ENCODE measurements at places on chromosomes 1 and 21.
A peak's percentile ranks its signal among the peaks of the same experiment; 100 is the strongest.

DNA sequence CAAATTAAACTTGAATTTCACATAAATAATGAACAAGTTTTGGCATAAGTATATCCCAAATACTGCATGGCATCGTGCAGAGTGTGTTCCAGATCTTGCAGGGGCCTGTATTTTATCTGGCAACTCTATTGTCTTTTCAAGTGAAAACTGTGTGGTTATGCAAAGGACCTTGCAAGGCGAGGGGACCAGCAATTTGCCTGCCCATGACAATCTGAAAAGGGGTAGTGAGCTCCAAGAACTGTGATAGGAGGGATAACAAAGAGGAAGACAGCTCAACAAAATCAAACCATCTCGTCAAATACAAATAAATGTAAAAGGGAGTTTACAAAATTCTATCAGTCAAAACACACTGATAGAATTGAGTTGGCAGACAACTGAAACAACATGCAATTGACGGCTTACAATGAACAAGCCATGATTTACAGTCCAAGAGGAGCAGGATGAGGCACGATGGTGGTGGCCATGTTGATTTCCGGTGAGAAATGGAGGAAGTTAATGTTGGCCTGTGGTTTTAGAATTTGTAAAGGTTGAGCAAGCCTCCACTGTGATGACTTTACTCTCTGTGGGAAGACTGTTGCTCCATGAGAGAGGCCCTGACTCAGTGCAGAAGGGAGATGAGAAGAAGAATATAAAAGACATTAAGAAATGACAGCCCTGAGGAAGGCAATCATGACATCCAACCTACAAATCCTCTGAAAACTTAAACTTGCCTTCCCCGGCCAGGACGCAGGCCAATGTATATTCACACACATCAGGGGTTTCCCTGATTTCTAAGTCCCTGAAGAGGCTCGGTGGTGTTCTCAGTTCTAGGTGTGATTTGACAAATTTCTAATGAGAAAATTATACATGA lies 132.2 kb downstream of the ADSS2 start:
- no peak for DNase-seq

GRCh38 chr1:115089420-115090185 lies at the start of gene TSPAN2:
Gene TSPAN2, minus strand, starts transcription at chr1:115089503. Its CDS starts 71 bp downstream, at chr1:115089432.
- DNase-seq = peak; percentile 18

- no peak for DNase-seq
Observed at GRCh38 chr1:161707503-161707902, 474 bp downstream of the FCRLA start.

GRCh38 chr21:31577271-31577670 lies 82.2 kb upstream of the SOD1 start:
- DNase-seq = no peak

- no peak for DNase-seq
Observed at GRCh38 chr1:48718705-48719104, 58.0 kb downstream of the BEND5 start.

DNA sequence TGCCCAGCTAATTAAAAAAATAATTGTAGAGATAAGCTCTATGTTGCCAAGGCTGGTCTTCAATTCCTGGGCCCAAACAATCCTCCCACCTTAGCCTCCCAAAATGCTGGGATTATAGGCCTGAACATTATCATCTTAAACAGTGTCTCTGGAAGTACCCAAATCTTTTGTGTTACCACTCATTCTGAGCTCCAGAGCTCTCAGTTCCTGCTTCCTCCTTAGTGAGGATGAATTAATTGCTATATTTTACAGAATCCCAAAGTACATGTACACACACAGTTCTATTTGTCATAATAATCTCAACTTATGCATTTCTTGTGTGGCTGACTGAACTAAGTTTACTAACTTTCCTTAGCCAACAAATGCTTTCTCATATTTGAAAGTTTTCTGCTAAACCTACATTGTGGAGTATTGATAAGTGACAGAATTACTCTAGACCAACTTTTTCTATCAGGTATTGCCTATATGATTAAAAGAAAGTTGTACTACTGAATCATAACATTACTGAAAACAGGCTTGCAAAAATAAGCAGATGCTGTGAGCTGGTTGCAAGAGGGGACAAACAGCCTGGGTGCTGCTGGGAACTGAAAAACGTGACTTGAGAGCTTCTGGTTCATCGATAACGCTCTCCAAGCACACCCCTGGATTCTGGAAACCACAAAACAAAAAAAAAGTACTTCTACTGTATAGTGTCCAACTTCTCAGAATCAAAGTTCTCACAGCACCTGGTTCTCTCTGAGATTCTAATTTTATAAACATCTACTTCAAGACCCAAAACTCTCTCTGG lies 15.3 kb downstream of the VAV3 start:
- no peak for DNase-seq

- DNase-seq = no peak
Observed at GRCh38 chr21:18354947-18355346, 48.6 kb downstream of the TMPRSS15 start.

GRCh38 chr1:234980291-234980644 lies 148.4 kb downstream of the TOMM20 start:
- no peak for DNase-seq

DNA sequence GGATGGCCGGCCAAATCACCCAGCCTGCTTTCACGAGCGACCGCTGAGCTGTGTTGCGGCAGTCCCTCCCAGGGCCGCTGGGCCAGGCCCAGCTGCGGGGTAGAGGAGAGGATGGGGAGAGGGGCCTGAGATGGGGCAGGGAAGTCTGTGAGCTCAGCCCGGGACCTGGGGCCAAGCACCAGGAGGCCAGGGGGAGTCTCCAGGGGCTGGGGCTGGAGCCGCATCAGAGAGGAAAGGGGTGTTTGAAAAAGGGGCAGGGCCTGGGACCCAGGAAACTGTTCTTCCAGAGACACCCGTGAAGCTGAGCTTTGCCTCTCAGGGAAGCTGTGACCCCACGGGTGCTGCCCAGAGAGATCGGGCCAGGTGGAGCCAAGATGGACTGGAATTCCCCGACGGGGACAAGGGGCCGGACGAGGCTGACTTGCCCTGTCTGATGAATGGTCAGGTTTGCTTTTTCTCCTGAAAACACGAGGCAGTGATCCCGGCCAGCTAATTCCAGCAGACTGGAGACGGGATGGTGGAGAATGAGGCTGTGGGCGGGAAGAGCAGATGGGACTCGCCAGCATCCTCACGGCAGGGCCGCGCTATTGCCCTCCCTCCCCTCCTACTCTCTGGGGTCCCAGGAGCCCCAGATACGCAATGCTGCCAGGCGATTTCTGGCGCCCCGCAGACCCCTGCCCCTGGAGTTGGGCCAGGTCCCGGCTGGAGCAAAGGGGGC lies 40.3 kb upstream of the COL18A1 start:
- no peak for DNase-seq

DNA sequence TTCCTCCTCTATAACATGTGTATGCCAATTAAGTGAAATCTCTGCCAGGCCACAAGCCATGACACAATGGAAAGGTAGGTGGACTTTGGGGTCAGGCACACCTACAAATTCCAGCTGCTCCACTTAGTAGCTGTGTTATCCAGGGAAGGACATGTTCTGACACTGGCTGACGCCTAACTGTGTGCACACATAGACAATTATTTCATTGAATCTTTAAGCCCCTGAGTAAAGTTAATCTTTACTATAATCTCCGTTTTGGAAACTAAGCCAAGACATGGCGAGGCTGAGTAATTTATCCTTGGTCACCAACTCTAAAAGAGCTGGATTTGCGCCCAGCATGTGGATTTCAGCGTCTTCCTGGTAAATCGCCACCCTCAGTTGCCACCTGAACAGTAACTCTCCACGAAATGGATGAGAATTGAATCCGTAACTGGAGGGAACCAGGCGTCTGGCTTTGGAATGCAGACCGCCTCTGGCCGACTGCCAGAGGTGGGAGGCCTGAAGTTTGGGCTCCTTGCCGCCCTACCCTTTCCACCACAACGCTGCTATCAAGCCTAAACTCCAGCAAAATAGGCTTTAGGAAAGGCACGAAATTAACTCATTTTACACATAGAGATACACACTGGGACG lies 888 bp upstream of the SNRPE start:
- DNase-seq = no peak

- DNase-seq = no peak
Observed at GRCh38 chr1:237478842-237479241, 411.9 kb downstream of the ZP4 start.

- DNase-seq = no peak
Observed at GRCh38 chr1:87759421-87760087, 430.9 kb downstream of the LMO4 start.

GRCh38 chr1:226424221-226425003 lies 16.5 kb upstream of the PARP1 start:
- no peak for DNase-seq

GRCh38 chr1:226990133-226990716 lies 50.1 kb downstream of the COQ8A start:
- DNase-seq = no peak

DNA sequence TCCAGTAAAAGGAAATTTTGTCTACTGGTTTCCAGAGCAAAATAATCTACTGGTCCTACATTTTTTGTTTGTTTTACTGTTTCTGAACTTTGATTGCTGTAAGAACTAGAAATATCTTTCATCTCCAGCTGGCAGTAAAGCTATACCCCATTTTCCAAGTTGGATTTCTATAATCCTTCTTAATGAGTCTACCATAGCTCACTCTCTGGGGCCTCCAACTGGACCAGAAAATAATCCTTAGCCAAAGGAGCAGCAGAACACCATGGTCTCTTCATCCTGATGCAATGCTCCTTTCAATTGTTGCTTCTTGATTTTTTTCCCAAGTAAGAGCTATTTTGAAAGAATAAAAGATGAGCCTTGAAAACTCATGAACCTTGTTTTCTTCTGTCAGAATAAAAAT lies 110.0 kb upstream of the COL11A1 start:
- no peak for DNase-seq

DNA sequence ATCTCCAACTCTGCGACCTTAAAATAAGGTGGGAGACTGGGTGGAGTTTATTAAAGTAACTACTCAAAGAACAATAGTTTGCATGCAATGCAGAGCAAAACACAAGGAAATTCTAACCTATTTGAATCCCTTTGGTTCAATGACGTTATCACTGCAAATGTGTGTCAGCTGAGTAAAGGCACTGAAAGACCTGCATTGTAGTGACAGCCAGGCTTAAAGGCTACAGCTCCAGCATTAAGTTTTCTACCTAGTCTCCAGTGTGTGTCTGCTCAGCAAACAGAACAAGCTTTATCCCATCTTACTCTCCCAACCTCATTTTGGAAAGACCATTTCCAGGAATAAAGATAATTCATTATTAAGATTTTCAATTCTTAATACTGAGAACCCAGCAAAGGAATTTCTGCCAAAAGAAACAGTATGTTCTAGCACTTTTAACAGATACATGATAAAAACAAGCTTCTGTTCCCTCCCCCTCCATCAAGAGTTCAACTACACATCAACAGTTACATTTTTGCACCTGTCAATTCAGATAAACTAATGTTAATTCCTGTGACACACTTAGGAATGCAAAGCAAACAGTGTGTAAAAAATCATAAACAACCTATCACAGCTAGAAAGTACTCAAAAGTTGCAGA lies 14.2 kb downstream of the PTP4A2 start:
- no peak for DNase-seq

GRCh38 chr1:24899581-24900485 lies 30.2 kb downstream of the RUNX3 start:
- DNase-seq = no peak

DNA sequence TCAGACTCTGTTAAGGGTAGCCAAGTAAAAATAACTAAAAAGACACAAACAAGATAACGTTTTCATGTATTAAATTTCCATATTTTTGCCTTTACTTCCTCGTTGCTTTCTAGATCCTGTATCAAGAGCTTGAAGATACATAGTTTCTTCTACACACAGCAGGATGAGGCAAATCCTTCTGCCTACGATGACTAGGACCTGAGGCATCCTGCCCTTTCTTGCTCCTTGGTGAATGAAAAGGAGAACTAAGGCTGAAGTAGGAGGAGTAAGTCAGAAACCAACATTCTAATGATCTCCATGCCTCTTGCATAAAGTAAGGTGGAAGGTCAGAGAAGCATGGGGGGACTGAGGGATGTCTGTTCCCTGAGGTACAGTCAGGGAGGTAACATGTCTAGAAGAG lies 102.6 kb downstream of the GPATCH2 start:
- DNase-seq = no peak

DNA sequence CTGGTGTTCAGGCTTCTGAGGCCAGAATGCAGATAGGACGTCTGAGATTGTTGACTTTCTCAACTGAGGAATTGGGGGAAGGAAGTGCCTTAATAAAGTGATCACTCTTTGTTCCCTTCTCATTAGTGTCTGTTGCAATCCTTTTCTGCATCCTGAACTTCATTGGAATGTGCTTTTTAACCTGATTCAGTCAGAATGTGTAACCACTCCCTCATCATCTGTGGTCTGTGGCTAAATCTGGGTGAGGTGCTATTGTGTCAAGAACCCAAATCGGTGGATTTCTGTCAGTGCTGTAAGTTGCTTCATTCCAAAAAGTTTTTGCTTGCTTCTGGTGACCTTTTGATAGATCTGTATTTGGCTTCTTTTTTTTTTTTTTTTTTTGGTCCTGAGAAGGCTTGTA lies 38.2 kb downstream of the ARID1A start:
- DNase-seq = no peak

DNA sequence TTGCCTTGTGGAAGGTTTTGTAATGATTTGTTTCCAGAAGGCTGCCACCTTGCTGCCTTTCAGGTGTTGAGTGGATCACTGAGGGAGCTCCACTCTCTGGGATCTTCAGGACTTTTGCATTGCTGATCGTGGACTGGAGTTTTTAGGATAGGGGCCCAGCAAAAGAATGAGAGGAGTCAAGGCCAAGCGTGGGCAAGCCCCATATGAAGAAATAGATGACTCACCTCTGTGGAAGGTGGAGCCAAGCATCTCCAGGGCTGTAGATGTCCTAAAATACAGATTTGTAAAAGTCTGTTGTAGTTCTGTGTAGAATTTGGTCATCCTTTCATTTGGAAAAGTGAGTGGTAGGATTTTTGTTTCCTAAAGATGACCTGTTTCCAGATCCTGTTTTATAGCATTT lies 67.0 kb downstream of the ST3GAL3 start:
- DNase-seq = no peak

GRCh38 chr1:19484338-19484797 lies 971 bp downstream of the CAPZB start:
- DNase-seq = no peak

GRCh38 chr21:34201001-34201400 lies 127.6 kb downstream of the MRPS6 start:
- DNase-seq = no peak

DNA sequence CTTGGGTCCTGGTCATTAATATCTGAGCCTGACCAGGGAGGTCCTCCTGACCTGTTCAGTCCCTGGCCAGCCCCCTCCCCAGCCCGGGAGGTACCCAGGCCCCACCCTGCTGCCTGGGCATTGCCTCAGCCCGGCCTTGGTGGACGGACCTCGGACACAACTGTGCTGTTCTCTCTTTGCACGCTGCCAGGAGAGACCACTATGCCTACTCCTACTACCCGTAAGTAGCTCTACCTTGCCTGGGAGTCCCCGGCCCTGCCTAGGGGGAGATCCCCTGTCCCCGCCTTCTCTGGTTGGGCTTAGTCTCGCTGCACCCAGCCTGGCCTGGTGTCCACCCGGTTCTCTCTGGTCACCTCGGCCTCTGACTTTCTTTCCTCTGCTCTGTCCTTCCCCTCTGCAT lies 53.2 kb downstream of the PTPRU start:
- DNase-seq = no peak

GRCh38 chr1:17669866-17670451 lies 85.2 kb upstream of the ACTL8 start:
- DNase-seq = no peak

All from stimulated activated CD8-positive, alpha-beta memory T cell treated with anti-CD3 and anti-CD28 coated beads, Interleukin-4, amount 100 ng/mL, for 1 hour (primary cell).